ENCODE measurements at places on chromosomes 11 and 22.
A peak's percentile ranks its signal among the peaks of the same experiment; 100 is the strongest.

DNA sequence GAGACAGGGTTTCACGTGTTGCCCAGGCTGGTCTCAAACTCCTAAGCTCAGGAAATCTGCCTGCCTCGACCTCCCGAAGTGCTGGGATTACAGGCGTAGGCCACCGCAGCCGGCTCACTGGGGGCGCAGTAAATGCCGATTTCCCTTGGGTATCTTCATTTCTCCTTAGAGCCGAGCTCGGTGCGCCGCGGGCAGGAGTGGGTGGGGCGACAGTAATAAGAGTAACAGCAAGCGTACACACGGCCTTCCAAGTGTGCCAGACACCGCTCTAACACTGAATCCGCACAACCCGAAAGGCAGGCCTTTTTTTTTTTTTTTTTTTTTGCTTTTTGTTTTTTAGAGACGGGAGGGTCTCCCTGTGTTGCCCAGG lies 500 bp upstream of the ADSL start:
- DNase-seq, result peak; percentile 39

DNA sequence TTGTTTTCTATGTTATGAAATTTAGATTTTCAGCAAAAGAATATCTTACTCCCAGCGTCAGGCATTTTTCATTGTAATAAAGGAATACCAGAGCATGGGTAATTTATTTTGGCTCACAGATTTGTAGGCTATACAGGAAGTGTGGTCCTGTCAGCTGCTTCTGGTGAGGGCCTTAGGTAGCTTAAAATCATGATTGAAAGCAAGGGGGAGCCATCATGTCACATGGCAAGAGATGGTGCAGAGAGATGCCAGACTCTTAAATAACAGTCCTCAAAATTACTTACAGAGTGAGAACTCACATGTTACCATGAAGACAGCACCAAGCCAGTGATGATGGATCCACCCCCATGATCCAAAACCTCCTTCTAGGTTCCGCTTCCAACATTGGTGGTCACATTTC lies 825.0 kb upstream of the CHORDC1 start:
- no peak for DNase-seq

GRCh38 chr11:108468478-108468864 lies 1.1 kb upstream of the C11orf65 start:
- DNase-seq, result no peak

- peak; percentile 82 for DNase-seq
Measured at GRCh38 chr11:122317305-122317704, 201.3 kb upstream of the BLID start.

GRCh38 chr11:111173221-111173620 lies 72.3 kb upstream of the POU2AF2 start:
- DNase-seq, result peak; percentile 25

- no peak for DNase-seq
Measured at GRCh38 chr11:134359646-134360045, 27.9 kb downstream of the GLB1L2 start.

GRCh38 chr11:57763568-57763967 lies 2.0 kb downstream of the CTNND1 start:
- DNase-seq, result peak; percentile 53

DNA sequence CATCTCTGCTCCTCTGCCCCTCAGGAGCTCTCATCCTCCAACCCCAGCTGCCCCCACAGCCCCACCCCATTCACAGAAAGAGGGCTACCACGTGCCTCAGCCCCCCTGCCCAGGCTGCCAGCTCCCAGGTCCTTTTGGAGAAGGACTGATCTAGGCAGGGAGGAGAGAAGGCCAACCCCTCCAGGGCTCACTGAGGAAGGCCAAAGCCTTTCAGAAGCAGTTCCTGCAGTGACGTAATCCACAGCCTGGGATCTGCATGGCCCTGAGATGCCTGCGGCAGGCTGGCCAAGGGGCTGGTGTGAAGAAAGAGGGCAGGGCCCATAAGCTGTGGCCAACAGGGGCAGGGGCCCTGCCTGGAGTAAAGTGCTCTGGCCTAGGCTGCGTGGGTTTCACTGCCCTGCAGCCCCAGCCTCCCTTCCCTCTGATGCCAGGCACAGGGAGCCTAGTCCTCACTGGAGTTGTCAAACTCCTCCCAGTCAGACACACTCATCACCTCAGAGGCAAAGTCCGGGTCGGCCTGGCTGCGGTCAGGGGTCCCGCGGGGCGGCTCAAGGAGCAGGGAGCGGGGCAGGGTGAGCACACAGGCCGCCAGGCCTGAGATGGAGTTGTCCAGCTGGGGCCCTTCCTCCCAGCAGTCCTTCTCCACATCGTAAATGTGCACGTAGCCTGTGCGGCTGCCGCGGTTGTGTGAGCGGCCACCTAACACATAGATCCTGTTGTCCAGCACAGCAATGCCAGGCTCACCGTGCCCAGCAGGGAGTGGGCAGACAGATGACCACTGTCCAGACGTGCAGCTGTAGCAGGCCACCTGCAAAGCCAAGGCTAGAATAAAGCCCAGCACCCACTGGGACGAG lies 4.2 kb upstream of the SCARF2 start:
- no peak for DNase-seq

- DNase-seq, result no peak
Measured at GRCh38 chr11:83284501-83285150, 1.5 kb downstream of the CCDC90B start.

- DNase-seq, result peak; percentile 59
Measured at GRCh38 chr22:37428649-37429586, 1.6 kb upstream of the ELFN2 start.

DNA sequence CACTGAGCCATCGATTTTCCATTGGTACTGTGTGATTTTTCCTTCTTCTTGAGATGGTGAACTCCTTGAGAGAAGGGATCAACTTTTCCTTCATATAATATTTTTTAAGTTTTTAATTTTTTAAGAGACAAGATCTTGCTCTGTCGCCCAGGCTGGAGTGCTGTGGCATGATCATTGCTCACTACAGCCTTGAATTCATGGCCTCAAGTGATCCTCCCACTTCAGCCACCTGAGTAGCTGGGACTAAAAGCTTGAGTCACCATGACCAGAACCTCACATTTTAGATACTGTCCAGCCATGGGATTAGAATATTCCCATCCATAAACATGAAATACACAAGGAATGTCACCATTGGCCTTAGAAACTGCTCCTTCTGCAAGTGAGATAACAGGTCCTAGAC lies 66.9 kb upstream of the CHRM4 start:
- DNase-seq, result no peak

- DNase-seq, result peak; percentile 40
Measured at GRCh38 chr11:46247090-46247489, 30.4 kb upstream of the CREB3L1 start.

GRCh38 chr11:88174709-88175568 lies at the start of gene RAB38:
Gene RAB38, minus strand, starts transcription at chr11:88175443. Its CDS starts 59 bp downstream, at chr11:88175384.
- peak; percentile 67 for DNase-seq

DNA sequence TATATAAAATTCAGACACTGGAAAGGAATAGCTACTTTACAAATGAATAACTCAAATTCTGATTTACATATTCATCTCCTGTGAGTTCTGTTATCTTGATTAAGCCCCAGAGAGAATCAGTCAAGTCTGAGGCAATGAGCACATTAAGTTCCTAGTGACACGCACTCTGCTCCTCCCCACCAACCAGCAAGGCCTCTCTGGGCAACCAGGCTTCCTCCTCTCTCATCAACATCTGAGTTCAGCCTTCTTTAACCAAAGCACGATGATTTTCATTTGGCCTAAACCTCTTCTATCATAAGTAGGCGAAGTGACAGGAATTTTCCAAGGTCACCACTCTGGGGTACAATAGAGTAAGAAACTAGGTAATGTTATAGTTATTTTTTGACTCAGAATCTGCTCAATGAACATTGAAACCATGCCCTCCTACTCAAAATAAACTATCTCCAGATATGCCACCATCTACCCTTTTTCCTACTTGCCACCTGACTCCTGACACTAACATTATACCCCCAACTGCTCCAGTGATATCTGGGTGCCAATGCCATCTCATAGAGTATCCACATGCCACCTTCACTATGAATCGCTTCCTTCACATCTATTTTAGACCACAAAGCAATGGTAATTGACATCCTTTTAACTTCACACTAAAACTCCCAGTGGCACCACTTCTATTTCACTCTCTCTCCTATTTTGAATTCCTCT lies 114.8 kb downstream of the FAM76B start:
- no peak for DNase-seq

DNA sequence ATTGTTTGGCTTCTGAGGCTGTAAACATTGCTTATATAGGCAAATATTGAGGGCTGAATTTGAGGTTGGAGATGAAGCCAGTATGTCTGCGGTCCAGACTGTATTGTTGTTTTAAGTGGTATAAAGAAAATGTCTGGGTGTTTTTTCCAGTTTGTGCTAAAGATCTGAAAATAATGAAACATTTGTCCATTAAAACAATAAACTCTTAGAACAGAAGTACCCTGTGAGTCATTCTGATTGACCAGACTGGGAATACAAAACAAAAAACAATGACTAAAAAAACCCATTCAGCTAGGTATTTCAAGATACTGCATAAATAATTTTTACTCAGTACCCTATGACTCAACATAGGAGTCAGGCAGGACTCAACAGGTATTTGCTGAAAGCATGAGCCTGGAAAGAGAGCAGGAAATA lies 20.4 kb downstream of the ALKBH8 start:
- peak; percentile 45 for DNase-seq

- DNase-seq, result no peak
Measured at GRCh38 chr11:111937461-111937769, 272 bp downstream of the DIXDC1 start.

DNA sequence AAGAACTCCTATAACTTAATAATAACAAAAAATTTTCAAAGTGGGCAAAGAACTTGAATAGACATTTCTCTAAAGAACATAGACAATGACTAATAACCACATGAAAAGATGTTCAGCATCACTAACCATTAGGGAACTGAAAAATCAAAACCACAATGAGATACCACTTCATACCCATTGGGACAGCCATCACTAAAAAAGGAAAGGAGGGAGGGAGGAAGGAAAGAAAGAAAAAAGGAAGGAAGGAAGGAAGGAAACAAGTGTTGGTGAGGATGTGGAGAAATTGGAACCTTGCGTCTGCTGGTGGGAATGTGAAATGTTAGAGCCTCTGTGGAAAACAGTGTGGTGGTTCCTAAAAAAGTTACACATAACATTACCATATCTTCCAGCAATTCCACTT lies 55.8 kb downstream of the MS4A13 start:
- no peak for DNase-seq

DNA sequence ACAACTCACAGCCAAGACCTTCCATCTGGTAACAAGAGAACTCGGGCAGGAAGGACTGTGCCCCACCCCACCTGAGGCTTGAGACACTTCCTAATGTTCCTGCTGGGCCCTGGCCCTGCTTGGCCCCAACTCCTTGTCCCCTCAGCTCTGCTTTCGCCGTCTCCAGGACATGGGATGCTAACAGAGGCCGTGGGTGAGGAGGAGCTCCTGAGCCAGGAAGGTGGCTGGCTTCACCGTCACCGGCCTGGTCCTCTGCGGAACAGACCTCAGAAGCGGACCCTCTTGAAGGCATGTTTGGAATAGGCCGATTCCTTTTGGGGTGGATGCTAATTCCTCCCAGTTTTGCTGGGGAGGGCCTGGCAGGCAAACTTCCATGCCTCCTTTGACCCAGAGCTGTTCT lies 154.3 kb downstream of the CACNA1I start:
- DNase-seq, result no peak

DNA sequence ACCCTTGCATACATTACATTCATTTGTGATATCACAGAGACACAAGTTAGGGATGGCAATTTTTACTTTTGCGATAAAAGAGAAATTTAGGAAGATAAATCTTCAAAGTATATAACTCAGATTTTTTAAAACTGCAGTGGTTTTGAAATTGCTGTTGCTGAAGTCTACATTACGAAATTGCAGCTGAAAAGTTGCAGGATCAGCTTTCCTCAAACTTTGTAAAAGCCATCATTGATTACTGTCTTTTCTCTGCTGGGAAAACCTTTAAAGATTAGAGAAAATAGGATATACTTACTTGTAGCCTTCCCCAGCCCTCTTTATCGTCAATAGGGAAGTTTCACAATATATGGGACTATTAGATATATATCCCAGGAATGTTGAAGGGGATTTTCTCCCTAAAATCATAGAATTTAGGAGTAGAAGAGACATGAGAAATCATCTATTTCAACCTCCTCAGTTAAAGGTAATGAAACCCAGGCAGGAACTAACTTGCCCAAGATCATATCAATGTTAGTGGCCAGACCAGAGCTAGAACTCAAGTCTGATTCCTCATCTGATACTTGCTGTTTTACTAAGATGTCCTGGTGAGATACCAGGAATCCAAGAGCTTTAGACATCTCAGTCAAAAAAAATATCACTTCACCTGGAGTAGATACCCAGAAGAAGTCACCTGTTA lies 10.4 kb upstream of the AGBL2 start:
- DNase-seq, result no peak

GRCh38 chr11:99893811-99894210 lies 793.3 kb upstream of the ARHGAP42 start:
- DNase-seq, result no peak

GRCh38 chr11:61034111-61034510 lies 62.6 kb downstream of the CD6 start:
- DNase-seq, result no peak

DNA sequence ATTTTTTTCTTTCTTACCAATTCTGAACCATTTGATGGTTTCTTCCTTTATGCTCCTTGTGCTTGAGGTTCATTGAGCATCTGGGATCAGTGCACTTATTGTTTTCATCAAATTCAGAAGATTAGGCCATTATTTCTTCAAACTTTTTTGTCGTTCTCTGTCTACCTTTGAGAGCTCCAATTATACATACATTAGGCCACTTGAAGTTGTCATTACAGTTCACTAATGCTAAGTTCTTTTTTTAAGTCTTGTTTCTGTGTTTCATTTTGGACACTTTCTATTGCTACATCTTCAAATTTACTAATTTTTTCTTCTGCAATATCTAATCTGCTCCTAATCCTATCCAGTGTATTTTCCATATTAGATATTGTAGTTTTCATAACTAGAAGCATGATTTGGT lies 40.8 kb downstream of the CDPF1 start:
- no peak for DNase-seq

- DNase-seq, result no peak
Measured at GRCh38 chr11:7651700-7652099, 21.6 kb downstream of the CYB5R2 start.

All from fibroblast of skin of right biceps (primary cell).